Activated naive CD4-positive, alpha-beta T cell treated with anti-CD3 and anti-CD28 coated beads for 36 hours (primary cell): ENCODE measurements at places on chromosomes 6 and 20.

GRCh38 chr20:14612391-14612790 is 275.0 kb upstream of the FLRT3 start:
- DNase-seq: no peak

GRCh38 chr6:42727627-42728026 is 5.2 kb upstream of the PRPH2 start:
- no peak for DNase-seq

DNA sequence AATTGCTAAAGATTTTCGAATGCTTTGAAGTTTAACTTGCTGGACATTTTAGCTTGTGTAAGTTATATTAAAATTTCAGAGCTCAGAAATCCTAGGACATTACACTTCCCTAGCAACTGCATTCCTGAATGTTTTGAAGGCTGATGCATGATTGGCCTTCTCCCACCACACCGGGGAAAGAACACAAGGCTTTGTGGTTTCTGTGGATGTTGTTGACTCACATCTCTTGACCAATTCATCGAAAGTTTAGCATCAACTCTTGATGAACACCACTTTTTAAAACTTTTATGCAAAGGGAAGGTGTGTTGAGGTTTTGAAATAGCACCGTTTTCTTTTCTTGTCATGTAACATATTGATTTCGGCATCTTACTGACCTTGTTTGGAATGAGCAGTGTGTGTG is 81.1 kb downstream of the RIMS1 start:
- no peak for DNase-seq

DNA sequence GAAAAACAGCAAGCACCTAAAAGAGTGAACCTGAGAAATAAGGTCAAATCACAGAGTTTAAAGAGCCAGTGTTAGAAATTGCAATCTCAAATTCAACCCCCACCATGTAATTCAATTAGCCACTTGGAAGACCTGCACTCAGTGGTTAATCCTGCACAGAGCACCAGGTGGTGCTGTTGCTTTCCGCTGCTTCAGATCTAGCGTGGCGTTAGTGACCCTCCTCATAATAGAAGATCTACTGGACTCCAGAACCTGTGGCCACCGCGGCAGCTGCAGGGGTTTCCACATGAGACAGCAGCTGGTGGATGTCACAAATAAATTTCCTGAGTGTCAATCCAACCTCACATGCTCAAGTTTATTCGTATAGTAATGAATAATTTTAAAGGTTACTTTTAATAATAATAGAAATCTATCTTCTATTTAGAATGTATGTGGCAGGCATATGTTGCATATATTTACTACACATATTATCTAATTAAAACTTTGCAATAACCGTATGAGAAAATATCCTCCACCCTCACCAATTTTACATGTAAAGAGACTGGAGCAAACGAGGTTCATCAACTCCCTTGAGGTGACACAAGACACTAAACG is 84.4 kb downstream of the SYNE1 start:
- DNase-seq: peak; percentile 37

DNA sequence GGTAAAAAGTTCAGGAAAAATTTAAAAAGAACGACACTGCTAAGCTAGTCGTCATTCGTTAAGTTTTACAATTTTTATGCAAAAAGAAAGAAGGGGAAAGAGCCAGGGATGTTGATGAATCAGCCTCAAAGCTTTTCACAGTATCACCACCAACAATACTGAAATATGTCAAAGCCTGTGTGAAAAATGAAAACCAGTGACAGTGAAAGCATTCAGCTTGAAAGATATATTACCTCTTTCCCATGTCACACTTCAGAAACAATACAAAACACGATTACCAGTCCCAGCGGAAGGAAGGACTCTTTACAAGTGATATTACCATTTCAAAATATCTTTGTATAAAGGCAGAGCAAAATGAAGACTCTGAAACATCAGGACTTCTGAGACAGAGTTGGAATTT is 489.2 kb downstream of the EPHA7 start:
- no peak for DNase-seq

DNA sequence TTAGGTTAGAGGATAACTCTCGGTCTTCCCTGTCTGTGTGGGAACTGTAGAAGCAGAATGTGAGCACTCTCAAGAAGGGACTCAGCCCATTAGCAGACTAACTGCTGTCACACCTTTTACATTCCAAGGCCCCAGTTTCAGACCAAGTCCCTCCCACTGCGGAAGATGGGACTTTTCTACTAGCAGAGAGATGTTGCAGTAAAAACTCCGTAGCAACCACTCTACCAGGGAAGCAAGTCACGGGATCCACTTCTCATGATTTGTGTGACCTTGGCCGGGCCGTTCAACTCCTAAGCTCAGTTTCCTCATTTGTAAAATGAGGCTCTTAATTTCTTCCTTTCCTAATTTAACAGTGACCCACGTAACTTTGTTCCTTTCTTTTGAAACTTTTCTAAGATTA is 77.1 kb upstream of the SLC4A11 start:
- no peak for DNase-seq

DNA sequence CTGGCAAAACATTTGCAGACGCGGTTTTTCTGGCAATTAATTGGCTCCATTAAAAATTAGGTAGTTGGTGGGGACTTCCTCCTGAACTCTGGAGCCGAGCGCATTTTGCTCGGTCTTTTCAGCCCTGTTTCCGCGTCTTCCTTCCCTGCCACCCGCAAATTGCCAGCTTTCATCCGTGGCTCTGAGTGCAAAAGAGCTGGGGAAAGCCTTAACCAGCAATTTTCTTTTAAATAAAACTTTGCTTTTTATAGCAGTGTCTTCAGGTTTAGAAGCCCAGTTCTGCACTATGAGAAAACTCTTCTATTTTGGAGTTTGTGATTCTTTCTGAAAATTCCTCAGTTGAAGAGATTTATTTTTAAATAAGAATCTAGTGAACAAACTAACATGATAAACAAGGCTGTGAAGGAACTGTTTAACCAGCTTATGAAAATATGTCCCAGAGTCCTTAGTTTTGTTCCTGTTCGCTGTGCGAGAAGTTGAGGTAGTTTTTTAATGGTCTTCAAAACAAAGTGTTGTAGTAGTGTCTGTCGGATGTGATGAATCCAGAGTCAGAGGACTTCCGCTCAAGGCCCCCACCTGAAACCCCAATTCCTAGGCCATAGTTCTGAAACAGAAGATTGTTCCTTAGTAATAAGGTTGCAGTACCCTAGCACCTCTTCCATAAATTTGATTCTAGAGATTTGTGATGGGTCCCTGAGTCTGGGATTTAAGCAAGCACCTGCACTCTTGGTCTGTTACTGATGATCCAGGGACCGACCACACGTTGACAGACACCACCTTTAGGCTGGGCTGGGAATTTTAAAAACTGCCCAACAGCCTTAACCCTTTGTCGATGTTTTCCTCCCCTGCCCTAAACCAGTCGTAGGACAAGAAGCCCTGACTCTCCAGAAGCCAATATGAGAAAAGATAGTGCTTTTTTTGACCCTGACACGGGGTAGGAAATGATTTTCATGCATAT is 950 bp downstream of the KCTD20 start:
- DNase-seq: peak; percentile 40

- no peak for DNase-seq
These were observed 196.5 kb downstream of the ARHGAP18 start for GRCh38 chr6:129513471-129513870.

DNA sequence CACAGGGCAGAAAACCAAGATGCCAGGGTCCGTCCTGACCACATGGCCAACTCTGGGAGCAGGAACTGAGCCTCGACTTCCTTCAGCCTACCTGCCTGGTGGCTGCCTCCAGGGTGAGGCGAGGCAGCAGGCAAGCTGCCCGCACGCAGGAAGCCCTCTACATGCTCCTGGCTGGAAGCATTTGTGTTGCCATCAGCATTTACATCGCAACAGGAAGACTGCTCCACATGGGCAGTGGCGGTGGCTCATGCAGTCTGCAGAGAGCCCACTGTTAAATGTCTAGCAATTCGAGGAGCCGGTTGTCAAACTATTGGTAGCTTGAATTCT is 233.8 kb downstream of the SYNDIG1 start:
- DNase-seq: no peak

- no peak for DNase-seq
These were observed 43.7 kb downstream of the KCNQ5 start for GRCh38 chr6:72665599-72665998.

DNA sequence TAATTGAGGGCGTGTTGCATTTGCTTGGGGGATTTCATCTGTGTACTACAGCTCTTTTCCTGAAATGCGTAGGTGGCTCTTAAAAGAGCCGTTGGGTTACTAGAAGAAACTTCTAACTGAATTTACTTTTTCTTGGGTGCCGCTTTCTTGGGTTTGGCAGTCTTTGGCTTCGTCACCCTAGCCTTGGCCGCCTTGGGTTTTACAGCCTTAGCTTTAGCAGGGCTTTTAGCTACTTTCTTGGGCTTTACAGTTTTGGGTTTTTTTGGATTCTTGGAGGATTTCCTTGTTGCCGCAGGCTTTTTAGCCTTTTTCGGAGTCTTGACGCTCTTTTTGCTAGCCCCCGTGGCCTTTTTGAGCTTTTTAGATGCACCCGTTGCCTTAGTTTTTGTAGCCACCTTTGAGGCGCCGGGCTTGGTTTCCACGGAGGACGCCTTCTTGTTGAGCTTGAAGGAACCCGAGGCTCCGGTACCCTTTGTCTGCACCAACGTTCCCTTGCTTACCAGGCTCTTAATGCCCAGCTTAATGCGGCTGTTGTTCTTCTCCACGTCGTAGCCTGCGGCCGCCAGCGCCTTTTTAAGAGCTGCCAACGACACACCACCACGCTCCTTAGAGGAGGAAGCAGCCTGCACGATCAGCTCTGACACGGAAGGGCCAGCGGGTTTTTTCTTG is 54.5 kb downstream of the TRIM38 start:
- DNase-seq: no peak

GRCh38 chr6:111558690-111559187 is 46.9 kb downstream of the TRAF3IP2 start:
- no peak for DNase-seq

DNA sequence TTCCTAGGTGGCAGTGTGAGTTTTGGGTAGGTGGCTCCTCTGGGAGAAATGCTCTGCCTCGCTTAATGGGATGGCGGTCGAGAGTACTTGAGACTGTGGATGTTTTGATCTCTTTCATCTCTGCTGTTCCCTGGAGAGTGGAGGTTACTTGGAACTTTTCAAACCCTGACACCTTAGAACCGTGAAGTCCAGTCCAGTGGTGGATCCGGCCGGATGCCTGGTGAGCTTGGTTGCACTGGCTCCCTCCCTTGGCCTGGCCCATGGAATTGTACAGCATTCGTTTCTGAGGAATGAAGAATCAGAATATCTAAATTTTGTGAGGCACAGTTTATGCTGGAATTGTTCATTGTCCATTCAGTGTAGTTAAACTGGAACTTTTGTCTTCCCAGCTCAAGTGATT is 51.0 kb downstream of the CSE1L start:
- no peak for DNase-seq

- DNase-seq: no peak
These were observed 566.2 kb upstream of the NRSN1 start for GRCh38 chr6:23559587-23560343.

- no peak for DNase-seq
These were observed 37.6 kb upstream of the L3MBTL3 start for GRCh38 chr6:129980821-129981220.

- no peak for DNase-seq
These were observed 98.7 kb downstream of the SLC16A10 start for GRCh38 chr6:111185954-111186353.

- no peak for DNase-seq
These were observed 68.0 kb upstream of the QKI start for GRCh38 chr6:163346497-163346961.

GRCh38 chr20:51528263-51529027 is 14.1 kb downstream of the NFATC2 start:
- DNase-seq: peak; percentile 91

DNA sequence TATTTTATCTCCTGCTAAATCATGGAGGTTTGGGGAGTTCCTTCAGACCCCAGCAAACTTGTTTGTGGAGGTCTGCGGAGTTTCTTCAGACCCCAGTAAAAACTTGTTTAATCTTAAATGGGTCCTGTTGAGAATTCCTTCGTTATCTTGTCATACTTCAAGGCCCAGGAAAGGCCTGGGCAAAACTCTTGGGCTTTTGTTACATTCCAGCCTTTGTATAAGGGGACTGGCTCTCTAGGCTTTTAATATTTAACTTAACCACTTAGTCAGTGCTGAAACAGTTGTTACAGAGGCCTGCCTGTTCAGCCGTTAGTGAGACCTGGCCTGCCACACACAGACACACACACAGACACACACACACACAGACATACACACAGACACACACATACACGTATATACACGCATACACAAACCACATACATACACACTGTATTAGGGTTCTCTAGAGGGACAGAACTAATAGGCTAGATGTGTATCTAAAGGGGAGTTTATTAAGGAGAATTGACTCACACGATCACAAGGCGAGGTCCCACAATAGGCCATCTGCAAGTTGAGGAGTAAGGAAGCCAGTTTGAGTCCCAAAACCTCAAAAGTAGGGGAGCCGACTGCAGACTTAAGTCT is 21.3 kb upstream of the CST3 start:
- DNase-seq: no peak

- DNase-seq: no peak
These were observed 212.4 kb upstream of the LRFN2 start for GRCh38 chr6:40799296-40800140.

DNA sequence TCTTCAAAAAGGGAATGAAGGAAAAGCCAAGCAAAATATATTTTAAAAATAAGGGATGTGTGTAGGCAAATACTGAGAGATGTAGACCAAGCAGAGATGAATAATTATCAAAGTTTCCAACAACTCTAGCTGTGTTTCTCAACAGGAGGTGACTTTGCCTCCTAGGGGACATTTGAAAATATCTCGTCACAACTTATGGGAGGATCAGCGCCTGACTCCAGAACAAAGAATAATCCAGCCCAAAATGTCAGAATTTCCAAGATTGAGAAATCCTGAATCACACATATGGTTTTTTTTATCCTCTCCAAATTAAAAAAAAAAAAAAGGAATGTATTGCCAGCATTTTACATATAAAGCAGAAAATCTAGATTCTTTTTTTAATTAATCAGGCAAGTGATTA is 241.2 kb upstream of the ZFP64 start:
- no peak for DNase-seq
